GM13977 (cell line): ENCODE measurements at places on chromosomes 2 and 18.

GRCh38 chr2:68512326-68512725 lies 44.9 kb downstream of the APLF start:
- DNase-seq, result no peak

- no peak for DNase-seq
These were observed 292.7 kb downstream of the DPP10 start for GRCh38 chr2:114735126-114735525.

DNA sequence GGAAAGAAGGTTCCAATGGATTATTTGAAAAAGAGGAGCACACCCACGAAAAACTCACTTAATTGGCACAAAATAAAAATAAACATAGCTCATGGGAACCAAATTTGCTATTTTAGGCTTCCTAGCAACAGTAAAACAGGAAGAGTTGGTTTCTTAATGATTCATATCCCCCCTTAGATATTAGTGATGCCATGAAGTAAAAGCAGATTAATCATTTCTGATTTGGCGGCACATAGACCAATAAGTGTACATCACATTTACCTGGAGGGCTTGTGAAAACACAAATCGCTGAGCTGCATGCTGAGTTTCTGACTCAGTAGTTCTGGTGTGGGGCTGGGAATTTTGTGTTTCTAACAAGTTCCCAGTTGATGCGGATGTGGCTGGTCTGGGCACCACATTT lies 260.4 kb downstream of the SLC4A3 start:
- no peak for DNase-seq

GRCh38 chr2:203360833-203361430 lies 32.7 kb downstream of the ABI2 start:
- DNase-seq, result no peak

DNA sequence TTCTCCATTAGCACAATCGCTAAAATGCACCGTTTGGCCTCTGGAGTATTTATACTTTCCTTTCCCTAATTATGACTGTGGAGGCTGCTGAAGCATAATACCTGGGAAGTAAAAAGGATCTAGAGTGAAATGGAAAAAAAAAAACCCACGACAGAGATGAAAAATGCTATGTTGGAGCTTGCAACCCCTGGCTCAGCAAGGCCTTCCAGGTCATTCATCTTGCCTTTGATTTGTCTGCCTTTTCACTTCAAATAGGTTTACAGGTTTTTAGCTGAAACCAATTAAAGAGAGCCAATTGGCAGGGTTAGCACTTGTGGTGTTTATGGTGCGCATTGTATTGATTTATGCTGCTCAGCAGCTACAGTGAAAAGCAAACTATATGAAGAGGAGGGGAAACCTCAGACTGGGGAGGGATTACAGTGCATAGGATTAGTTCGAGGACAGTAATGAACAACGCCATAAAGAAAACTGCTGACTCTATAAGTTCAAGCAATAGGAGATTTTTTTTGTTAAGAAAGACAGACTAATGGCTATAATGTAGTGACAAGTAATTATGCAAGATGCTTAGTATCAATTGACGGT lies 347.9 kb downstream of the MEIS1 start:
- no peak for DNase-seq

- DNase-seq, result no peak
These were observed 34.2 kb upstream of the PTPRM start for GRCh38 chr18:7532942-7533341.

DNA sequence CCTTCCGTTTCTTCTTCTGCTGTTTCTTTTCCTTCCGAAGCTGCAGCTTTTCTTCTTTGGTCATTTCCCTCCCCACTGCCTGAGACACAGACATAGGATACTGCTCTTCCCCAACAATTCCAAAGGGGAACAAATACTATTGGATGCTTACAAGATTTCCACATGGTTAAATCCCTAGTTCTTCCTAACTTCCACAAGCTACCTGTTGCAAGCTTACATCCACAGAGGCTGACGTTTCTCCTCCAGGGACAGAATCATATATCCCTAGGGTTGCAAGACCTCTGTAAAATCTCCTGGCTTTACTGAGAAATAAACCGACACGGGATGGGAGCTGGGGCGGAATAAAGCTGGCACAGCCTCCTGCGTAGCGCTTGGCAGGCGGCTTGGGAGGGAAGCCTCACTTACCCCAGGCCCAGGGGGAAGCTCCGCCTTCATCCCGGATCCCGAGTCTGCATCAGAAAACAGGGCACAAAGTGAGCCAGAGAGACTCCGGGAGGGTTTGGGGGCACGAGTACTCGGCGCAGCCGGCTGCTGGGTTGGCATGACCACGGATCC lies 590 bp downstream of the EIF2B4 start:
- no peak for DNase-seq

DNA sequence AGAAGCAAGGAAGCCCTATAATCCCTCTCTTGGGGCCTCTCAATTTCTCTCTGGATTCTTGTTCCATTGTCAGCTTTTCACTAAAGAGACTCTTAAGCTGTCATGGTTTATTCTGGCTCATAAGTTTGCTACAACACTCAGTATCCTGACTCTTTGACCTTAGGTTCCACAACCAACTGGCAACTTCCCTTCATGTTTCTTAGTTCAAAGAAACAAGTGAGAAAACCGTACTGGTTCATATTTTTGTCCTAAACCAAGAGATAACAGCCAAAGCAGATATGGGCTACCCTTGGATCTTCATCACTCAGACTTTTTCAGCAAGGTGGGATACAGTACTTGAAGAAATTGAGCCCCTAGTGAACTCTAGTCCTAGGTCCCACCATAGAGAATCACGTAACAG lies 109.9 kb upstream of the CRIM1 start:
- no peak for DNase-seq

DNA sequence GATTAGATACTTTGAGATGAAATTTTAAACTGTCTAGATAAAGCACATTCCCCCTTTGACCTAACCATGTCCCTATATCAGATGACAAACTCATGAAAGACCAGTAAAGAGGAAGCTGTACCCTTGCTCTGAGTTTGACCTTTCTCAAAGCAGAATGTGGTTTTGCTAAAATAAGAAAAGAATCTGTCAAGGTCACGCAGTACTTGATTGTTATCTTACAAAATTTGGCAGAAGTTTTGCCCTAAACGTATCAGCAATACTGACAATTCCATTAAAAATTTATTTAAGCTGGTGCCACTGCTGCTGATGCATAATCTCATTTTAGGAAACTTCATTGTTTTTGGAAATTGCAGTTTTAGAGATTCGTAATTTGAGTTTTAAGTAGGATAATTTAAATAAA lies 31.2 kb upstream of the GALM start:
- DNase-seq, result peak; percentile 72

GRCh38 chr2:208386541-208386940 lies 20.1 kb upstream of the PTH2R start:
- no peak for DNase-seq

DNA sequence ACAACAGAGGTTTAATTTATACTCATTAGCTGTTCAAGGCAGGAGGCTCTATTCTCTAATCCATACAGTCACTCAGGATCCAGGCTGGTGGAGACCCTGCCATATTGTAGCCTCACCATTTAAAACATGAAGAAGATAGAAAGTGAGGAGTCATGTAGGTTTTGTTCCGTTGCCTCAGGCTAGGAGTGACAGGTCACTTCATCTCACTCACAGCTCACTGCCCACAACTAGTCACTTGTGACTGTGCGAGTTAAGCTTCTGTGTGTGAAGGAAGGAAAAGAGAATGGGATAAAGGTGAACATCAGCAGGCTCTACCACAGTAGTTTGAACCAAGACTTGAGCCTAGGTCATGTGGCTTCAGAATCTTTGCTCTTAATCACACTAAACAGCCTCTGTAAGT lies 9.0 kb upstream of the IGFBP2 start:
- DNase-seq, result no peak

- DNase-seq, result no peak
These were observed 84.3 kb downstream of the COL4A4 start for GRCh38 chr2:227079726-227080125.

GRCh38 chr2:28148566-28148965 lies 244.1 kb upstream of the FOSL2 start:
- DNase-seq, result no peak

- no peak for DNase-seq
These were observed 2.9 kb downstream of the SERTAD2 start for GRCh38 chr2:64650722-64651338.

DNA sequence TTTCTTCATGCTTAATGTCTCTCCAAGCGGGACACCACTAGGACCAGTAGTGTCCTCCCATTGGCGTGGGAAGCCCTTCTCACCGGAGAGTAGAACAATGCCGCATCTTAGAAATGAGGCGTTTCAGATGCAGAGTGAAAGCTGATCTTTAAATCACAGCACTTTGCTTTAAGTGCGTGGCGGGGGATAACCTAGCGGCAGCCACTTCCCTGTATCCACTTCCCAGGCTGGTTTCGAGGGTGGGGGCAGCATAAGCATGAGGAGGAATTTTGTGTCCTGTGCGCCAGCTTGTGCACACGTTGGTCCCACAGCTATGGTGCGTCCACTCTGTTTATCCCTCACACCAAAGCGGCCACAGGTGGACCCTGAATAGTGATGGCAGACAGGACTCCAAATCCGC lies 63.1 kb downstream of the MBP start:
- no peak for DNase-seq

- no peak for DNase-seq
These were observed 96.2 kb downstream of the NYAP2 start for GRCh38 chr2:225495706-225496105.

DNA sequence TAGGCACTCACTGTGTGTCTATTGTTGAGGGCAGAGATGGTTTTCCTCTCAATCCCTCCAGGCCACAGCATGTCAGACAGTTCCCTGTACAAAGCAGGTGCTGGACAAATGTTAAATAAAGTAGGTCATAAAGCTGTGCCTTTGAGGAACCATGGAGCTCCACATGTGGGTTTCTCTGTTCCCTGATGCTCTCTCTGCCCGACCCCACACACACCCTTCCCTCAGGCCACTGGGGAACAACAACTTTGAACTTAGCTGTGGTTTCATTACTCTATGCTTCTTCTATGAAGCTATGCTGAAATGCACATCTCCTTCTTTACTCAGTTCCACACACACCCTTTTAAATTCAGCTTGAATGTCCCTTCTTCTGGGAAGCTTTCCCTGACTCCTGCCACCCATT lies 415.3 kb downstream of the HRH4 start:
- DNase-seq, result no peak

DNA sequence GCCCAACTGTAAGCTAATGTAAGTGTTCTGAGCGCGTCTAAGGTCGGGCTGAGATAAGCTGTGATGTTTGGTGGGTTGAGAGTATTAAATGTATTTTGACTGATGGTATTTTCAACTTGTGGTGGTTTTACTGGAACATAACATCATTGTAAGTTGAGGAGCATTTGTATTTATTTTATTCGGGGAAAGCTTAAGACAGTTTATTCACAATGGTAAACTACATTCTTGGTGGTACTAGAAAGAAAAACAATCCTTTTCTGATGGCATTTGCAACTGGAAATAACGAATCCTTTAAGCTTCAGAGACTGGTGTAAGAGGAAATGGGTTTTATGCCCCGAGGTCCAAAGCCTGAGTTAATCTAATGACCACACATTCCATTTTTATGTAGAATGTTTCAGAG lies 283.3 kb upstream of the NETO1 start:
- DNase-seq, result no peak

- DNase-seq, result no peak
These were observed 400.9 kb downstream of the TSN start for GRCh38 chr2:122156176-122156890.

DNA sequence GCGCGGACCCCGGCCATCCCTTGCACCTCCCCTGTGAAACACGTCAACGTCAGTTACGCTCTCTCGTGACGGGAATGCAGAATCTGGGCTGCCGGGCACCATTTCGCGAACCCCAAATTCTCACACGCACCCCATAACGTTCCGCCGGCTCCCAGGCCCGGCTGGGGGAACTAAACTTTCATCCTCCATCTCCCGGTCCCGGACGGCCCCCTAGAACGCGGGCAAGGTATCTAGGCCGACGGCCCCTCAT lies 544 bp downstream of the DNAJC27 start:
- no peak for DNase-seq

DNA sequence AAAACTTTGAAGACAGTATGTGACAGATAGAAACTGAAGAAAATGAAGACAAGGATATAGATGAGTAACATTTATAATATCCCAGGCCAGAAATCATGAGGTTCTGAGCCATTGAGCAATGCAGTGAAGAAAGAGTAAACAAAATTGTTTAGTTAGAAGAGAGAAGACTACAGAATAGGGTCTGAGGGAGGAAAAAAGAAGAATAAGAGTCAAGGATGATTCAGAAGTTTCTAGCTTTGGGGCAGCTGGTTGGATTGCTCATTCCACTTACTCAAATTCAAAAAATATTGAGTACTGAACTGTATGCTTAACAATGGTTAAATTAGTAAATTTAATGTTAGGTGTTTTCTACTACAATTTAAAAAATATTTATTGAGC lies 155.0 kb upstream of the OTX1 start:
- no peak for DNase-seq

DNA sequence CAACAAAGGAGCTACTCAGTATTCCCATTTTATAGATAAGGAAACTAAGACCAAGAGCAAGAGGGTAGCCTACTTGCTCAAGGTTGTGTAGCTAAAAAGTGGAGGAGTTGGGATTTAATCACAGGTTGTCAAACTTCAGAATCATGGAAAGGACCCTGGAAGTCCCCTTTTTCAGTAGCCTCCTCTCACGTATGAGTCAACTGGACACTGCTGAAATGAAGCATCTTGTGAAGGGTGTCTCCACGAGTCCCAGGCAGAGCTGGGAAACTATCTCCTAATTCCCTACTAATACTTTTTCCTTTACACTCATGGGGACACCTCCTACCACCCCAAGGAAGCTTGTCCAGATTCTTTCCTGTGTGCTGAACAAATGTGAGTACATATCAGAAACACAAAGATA lies 155.8 kb downstream of the RHBDD1 start:
- no peak for DNase-seq

- DNase-seq, result no peak
These were observed 42.8 kb downstream of the ATP6V1C2 start for GRCh38 chr2:10764096-10764785.

GRCh38 chr18:48739266-48740067 lies 200.6 kb downstream of the CTIF start:
- DNase-seq, result no peak

GRCh38 chr2:38723173-38723572 lies 28.0 kb downstream of the SRSF7 start:
- DNase-seq, result peak; percentile 45

DNA sequence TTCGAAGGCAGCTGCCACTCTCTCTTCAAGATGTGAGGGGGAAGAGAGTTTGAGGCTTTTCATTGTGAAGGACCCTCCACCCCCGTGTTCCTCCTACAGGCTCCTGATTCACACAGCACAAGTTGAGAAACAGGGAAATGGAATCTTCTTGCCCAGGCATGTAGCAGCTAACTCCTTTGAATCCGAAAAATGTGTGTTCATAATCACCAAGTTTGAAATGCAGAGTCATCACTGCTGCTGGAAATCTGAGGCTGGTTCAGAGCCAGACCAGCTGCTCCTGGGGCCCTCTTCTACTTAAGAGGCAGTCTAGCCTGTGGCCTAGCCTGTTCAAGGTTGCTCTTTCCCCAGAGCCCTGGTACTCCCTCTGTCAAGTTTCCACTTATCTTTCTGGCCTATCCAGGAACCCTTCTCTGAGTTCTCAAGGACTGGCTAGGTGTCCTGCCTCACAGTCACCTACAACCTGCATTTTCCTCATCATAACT lies 166.4 kb downstream of the TMEM247 start:
- no peak for DNase-seq

GRCh38 chr18:417495-417894 lies 83.0 kb downstream of the COLEC12 start:
- DNase-seq, result no peak
